ENCODE measurements at places on chromosomes 4 and X.
A peak's percentile ranks its signal among the peaks of the same experiment; 100 is the strongest.

DNA sequence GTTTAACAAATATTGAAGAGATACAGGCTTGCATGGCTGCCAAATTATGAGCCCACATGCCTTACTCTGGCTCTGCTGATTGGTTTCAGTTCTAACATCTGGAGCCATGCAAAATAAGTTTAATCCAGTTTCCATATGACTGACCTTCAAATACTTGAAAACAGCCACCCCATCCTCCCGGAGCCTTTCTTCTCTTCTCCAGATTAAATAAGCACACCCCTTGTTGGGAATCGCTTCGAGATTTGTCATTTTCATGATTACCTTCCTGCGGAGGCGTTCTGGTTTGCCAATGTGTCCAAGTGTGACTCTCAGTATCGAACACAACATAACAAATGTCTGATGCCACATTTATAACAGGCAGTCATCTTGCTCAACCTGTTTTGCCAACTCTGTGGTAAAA lies 101.6 kb upstream of the JADE1 start:
- peak; percentile 54 for DNase-seq

DNA sequence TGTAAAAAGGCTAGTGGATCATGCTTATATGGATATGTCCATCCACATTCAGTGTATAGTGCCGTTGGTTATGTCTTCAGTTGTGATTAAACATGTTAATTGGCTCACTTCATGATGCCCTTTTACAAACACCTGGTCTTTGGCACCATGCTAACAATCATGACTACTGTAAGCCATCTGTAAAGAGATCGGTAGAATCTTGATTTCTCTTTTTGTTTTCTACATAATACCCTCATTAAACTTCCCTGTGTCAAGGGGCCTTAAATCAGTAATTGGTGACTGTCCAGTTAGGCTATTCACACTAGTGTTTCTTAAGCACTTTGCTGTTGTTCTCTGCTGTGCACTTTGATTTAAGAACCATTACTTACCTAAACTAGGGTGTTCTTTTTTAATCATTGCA lies 475.2 kb downstream of the RPA4 start:
- no peak for DNase-seq

DNA sequence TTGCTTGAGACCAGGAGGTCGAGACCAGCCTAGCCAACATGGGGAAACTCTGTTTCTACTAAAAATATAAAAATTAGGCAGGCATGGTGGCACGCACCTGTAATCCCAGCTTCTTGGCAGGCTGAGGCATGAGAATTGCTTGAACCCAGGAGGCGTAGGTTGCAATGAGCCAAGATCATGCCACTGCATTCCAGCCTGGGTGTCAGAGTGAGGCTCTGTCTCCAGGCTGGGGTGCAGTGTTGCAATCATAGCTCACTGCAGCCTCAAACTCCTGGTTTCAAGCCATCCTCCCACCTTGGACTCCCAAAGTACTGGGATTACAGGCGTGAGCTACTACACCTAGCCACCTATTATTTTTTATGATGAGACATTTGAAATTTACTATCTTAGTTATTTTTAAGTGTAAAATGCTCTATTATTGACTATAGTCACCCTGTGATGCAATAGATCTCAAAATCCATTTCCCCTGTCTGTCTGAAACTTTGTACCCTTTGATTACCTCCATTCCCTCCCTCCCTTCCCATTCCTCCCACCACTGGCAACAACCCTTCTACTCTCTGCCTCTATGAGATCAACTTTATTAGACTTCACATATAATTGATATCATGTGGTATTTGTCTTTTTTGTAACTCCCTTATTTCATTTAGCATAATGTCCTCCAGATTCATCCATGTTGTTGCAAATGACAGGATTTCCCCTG lies 23.4 kb downstream of the HMGB3 start:
- no peak for DNase-seq

- no peak for DNase-seq
These were observed 5.4 kb upstream of the MAGIX start for GRCh38 chrX:49157194-49157593.

DNA sequence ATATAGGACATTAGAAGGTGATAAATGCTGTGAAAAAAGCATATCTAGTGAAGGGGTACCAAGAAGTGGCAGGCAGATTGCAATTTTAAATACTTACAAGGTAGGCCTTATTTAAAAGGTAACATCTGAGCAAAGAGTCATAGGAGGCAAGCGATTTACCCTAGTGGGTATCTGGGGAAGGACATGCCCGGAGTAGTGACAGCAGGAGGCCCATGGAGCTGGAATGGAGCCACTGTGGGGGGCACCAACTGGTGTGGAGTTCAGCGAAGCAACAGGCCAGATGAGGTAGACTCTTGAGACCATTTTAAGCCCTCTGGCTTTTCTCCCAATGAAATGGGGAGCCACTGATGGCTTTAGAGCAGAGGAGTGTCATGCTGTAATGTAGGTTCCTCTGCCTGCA lies 37.3 kb downstream of the SEC24D start:
- DNase-seq, result no peak

GRCh38 chrX:111168314-111168713 lies 72.3 kb downstream of the PAK3 start:
- peak; percentile 31 for DNase-seq

GRCh38 chr4:1531683-1532548 lies 125.7 kb upstream of the NKX1-1 start:
- no peak for DNase-seq

DNA sequence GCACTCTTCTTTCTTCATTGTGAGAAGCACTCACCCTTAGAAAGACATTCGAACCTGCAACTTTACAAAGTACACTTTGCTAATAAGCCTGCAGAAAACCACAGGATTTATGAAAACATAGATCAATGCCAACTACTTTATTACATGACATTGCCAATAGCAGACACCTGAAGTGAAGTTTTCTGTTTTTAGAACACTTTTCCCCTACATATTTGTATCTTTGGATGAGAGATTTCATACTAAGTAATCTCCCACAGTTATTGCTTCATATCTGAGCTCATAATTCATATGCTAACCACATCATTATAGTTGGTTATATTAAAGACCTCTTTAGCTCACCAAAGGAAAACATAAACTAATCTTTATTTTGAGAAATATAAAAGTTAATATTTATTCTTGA lies 276.5 kb upstream of the CTSO start:
- no peak for DNase-seq

DNA sequence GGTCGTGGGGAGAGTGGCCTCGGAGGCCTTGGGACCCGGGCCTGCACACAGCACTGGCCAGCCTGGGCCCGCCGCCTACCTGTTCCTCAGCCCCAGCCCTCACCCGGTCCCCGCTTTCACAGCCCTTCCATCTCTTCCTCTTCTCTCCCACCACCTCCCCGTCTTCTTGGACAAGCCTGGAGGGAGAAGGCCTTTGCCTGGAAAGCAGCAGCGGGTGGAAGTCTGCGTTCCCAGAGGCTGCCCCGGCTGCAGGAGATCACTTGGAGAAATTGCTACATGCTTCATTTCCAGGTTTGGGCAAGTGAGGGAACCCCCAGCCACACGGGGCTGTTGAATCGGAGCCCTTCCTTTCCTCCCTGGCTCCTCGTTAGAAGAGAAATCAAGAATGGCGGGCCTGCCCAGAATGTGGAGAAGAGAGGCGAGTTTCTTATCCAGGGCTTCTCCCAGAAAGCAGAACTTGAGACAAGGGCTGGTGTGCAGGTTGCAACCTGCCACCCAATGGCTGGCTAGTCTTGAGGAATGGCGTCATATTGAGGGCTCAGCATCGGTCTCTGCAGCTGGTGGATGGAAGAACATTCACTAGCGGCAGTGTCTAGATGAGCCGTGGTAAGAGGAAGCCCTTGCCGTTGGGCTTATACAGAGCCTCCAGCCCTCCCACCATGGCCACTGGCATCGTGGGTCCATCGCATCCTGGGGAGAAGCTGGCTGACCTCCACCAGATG lies 1.2 kb upstream of the PDZD4 start:
- no peak for DNase-seq
